ENCODE measurements at places on chromosomes 6 and 20.
A peak's percentile ranks its signal among the peaks of the same experiment; 100 is the strongest.

- no peak for DNase-seq
Measured at GRCh38 chr20:56014998-56015397, 9.7 kb upstream of the CBLN4 start.

DNA sequence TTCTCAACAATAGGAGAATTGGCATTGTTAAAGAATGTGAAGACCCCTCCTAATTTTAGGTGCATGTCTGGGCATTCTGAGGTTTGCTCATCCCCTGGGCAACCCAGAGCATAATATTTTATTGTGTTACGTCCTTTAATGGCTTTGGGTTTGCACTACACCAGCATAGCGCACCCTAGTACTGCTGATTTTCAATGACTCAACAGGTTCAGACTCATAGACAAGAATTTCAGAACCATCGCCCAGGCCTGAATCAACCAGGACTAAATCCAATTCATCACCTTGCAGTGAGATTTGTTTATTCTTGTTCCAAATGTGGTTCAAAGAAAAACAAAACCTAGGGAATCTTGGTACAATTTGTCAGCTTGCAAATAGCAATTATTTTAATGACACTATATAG lies 137.8 kb upstream of the PHACTR1 start:
- DNase-seq: no peak

DNA sequence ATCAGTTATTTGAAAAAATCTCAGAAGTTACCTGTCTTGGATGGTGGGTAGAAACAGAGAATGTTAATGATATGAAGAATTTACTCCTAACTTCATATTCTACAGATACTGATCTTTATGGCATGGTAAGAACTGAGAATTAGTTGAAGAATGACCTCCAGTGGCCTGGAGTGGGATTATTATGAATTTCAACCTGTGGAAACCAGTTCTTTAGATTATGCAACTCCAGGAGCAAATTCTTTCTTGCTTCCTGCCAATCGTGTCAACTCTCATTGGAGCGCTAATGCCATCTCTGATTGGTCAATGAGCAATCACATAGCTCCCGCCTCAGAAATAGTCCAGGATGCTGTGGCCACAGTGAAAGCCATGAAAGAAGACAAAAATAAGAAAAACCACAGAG lies 40.6 kb downstream of the LYRM2 start:
- no peak for DNase-seq

GRCh38 chr20:42179768-42180167 lies 561.6 kb upstream of the CHD6 start:
- no peak for DNase-seq

DNA sequence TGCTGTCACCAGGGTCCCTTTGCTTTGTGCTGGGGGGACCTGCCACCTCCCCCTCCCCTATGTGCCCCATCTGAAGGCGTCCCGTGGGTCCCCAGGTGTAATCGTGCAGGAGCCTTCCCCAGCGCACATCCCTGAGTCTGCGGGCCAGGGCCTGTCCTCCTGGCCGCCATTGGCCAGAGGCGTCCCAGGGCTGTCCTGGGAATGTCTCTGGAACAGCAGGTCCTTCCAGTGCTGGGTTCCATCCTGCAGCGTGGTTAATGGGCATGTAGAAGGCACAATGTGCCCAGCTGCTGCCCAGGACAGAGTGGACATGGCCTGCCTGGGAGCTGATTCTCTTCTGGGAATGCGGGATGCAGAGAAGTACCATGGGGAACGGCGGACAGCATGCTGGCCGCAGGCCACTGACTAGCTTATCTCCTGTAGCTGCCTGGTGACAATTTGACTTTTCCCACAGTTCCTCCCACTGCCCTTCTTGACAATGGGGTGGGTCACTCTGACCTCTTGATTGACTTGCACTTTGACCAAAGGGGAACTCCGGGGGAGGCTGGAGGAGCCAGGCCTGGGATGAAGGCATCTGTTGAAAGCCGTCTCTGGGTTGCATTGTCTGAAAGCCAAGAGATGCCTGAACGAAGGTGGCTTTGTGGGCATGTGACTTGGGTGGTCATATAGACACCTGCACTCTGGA lies 64.0 kb downstream of the CTCFL start:
- DNase-seq: no peak

- no peak for DNase-seq
Measured at GRCh38 chr6:38724343-38724742, 9.2 kb downstream of the DNAH8 start.

DNA sequence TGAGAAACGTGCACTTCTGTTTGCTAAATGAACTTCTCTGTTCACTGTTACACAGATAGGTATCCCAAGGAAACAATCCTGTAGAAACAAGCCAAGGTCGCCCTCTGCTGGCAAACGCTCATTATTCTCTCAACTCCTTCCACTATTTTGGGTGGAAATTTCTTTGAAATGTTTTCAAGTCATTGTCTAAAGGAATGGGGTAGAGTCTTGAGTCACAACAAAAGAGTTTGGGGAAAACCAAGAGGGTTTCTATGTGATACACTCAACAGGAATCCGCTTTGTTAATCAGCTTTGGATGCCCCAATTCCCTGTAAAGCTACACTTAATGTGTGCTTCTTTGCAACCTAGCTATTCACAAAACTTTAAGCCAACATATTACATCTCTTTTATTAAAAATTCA lies 4.6 kb upstream of the RAE1 start:
- peak; percentile 42 for DNase-seq

- no peak for DNase-seq
Measured at GRCh38 chr6:134093007-134093573, 40.7 kb upstream of the SLC2A12 start.

- DNase-seq: no peak
Measured at GRCh38 chr6:163201855-163202254, 212.7 kb upstream of the QKI start.

DNA sequence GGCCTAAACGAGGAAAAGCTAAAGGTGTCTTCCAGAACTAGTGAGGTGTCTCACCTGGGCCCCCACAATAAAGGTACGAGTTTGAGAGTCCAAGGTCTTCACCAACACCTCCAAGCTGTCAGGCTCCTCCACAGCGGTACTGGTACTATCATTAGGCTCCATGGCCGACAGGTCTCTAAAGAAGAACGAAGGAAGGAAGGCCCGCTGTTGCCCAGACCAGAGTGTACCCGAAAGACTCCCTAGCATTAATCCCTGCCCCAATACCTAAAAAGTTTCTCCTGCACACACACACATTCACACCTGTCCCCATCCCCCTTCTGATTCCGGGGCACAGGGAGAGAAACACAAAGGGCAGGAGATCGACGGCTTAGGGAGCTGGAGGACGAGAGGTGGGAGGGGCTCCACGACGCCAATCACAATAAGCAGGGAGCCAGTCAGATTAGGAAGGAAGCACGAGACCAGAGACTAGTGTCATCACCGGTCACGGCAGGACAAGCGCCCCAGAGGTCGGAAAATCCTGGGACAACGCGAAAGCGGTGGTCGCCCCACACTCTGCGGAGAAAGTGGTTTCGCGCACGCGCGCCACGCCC lies 764 bp downstream of the BAG6 start:
- DNase-seq: no peak

DNA sequence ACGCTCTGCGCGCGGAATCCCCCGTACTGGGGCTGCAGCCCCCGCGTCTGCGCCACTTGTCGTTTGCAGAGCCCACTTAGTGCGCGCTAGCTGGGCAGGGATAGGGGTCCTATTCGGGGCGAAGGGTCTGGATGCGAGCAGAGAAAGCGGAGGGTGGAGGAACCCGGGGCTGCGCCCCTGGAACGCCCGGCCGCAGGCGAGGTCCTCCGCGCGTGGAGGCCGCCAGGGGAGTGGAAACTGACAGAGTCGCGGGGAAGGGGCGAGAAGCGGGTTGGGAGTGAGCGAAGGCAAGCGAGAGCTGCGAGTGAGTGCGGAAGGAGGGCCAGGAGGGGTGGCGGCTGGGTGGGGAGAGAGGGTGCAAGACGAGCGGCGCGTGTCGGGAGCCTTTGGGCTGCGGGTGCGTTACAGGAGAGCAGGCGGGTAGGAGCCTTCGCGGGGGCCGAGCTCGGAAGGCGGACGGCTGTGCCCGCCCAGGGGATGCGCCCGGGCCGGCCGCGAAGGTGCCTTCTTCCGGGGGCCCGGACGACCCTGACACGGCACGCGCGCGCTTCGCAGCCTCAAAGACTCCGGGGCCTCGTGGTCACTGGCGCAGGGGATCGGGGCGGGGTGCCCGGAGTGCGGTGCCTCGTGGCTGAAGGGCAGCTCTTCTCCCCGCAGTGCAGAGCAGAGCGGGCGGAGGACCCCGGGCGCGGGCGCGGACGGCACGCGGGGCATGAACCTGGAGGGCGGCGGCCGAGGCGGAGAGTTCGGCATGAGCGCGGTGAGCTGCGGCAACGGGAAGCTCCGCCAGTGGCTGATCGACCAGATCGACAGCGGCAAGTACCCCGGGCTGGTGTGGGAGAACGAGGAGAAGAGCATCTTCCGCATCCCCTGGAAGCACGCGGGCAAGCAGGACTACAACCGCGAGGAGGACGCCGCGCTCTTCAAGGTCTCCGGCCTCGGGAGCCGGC lies 1.2 kb downstream of the IRF4 start:
- DNase-seq: no peak

DNA sequence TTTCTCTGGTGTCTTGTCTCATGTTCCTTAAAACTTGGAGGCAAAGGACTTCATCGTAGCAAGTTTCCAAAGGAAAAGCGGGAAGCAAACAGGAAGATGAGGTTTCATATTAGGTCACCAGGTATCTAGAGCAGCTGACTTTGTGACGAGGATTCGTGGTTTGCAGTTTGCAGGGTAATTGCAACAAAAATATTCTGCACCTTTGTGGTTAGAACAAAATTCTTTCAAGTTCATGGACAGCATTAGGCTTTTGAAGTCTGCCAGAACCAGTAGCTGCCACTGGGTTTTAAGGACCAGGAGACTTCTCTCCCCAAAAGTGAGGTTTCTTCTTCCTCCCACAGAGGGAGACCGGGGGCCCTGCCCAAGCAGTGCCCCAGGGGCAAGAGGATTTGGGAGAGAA lies 63.4 kb downstream of the RPP40 start:
- no peak for DNase-seq

GRCh38 chr6:122352981-122353664 lies 46.3 kb upstream of the HSF2 start:
- DNase-seq: no peak

DNA sequence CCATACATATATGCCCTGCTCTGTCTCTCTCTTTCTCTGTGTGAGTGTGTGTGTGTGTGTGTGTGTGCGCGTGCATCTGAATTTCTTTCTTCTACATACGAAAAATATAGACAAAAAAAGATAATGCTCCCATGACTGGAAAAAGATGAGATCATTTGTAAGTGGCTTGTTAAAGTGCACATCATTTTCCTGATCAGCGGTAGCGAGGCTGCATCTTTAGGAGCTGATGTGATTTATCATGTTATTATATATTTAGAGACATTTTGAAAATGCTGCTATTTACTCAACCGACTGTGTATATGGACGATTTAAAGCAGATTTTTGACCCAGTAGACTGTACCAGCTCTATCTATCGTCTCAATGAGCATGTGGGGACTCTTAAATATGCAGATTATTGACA lies 265.3 kb downstream of the TSHZ2 start:
- no peak for DNase-seq

- DNase-seq: peak; percentile 41
Measured at GRCh38 chr20:63977739-63978276, 1.6 kb downstream of the SAMD10 start.

- no peak for DNase-seq
Measured at GRCh38 chr6:144662812-144663365, 377.8 kb downstream of the UTRN start.

DNA sequence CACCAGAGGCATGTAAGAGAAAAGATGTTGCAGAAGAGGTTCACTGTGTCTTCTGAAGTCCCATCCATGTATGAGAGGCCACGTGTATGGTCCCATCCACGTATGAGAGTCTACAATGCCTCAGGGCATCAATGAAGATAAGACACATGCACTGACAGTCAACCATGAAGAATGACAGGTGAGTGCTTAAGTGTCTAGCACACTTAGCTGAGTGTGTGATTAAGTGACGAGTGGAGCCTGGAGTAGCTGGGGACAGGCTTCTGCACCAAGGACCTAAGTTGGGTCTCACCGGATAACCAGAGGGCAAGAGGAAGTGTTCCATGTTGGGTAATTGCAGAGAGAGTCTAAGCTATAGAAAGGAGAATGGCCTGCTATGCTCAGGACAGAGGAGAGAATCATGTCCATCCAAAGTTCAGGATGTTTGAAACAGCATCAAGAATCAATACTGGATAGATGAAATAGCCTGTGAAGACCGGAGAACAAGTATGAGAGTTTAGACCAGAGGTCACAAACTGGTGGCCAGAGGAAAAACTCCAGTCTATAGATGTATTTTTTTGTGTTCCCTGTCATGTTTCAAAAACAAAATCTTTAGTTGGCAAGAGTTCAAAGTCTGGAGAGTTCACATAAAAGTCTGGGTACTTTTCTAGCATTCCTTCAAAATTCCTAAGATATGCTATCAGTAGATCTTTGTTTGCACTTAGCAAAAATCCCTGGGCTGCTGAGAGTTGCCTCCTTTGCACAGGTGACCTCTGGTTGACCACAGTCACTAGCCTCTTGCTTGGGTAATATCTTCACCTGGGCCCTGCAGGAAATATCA lies 165.8 kb downstream of the KIF16B start:
- DNase-seq: no peak

GRCh38 chr6:168166627-168167026 lies 87.6 kb upstream of the FRMD1 start:
- DNase-seq: no peak

DNA sequence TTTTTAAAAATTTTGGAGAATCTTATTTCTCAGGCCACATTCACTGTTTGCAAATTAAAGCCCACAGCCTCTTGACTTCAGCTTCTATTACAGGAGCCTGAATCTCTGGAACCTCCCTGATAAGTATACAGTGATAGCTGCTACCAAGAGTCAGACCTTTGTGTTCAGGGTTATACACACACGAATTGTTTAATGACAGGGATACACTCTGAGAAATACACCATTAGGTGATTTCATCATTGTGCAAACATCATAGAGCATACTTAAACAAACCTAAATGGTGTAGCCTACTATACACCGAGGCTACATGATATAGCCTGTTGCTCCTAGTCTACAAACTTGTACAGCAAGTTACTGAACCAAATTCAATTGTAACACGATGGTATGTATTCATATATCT lies 473.9 kb downstream of the PKHD1 start:
- no peak for DNase-seq

DNA sequence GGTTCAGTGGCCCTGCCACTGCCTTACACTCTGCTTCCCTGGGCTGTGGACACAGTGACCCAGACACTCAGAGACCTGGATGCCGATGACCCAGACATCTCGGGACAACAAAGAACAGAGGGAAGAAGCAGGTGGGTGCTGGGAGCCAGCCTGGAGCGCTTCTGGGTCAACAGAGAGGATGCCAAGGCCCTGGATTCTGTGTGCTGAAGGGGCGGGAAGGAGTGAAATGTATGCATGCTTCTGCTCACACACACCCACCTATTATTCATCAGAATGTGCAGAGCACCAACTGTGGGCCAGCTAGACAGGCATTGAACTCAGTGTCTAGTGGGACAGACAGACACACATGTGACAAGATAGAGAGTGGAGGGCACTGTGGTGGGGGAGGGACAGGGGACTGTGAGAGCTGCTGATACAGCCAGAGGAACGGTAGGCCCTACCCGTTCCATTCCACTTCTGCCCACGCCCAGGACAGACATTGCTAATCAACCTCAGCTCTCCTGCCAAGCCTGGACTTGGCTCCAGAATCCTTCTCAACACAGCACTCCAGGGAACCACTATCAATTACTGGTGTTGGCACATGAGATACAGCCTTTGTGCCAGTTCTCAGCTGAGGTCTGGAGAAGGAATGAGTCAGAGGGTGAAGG lies 20.2 kb downstream of the KCNK15 start:
- DNase-seq: no peak

- no peak for DNase-seq
Measured at GRCh38 chr20:3933218-3933617, 44.0 kb downstream of the PANK2 start.

GRCh38 chr20:57628047-57628961 lies 8.1 kb upstream of the ZBP1 start:
- DNase-seq: no peak

- DNase-seq: peak; percentile 41
Measured at GRCh38 chr20:62010551-62011402, 54.9 kb downstream of the TAF4 start.
